Tibial artery (tissue), 4 donors: ENCODE measurements at places on chromosomes 5 and 9.

DNA sequence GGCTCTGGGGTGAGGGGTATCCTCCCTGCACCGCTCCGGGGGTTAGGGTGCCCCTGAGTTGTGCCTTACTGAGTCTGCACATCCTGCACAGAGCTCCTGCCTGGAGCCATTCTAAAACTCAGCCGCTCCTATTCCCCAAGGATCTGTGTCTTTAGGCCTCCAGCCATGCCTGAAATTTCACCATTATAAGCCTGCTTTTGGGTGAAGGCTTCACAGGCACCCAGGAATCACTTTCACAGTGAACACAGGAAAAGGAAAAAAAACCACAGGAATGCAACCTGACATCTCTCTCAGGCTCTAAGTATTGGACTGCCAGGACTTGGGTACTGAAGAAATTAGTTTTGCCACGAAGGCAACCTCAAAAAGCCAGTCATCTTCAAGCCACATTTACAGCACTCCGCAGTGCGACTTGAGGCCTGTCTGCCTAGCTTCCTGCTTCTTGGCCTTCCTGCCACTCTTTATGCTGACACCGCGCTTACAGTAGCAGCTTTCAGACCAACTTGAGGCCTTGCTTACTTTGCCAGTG lies 30.9 kb downstream of the GALNT10 start:
- no peaks in the 10 kb centered on the region for H3K27me3 ChIP-seq
- peak; percentile 42 for DNase-seq
- no peaks in the 10 kb centered on the region for H3K36me3 ChIP-seq
- no peaks in the 10 kb centered on the region for H3K4me1 ChIP-seq
- peak overlapping the region; percentile 60 for H3K27ac ChIP-seq
- H3K4me3 ChIP-seq: no peak overlapping the region

- H3K27me3 ChIP-seq: no peaks in the 10 kb centered on the region
- no peak for DNase-seq
- peaks cover 58% of the 10 kb centered on the region for H3K4me1 ChIP-seq
- H3K36me3 ChIP-seq: no peaks in the 10 kb centered on the region
Measured at GRCh38 chr9:115495836-115496235, 377.9 kb upstream of the TNC start.

- no peak overlapping the region for H3K27ac ChIP-seq
- no peak for DNase-seq
- H3K4me3 ChIP-seq: peak overlapping the region; percentile 37
Measured at GRCh38 chr9:93003552-93004407, 54.7 kb upstream of the SUSD3 start.

GRCh38 chr5:98767581-98767980 lies 5.9 kb upstream of the RGMB start:
- no peak for DNase-seq
- no peaks in the 10 kb centered on the region for H3K36me3 ChIP-seq
- H3K27me3 ChIP-seq: no peaks in the 10 kb centered on the region
- H3K4me3 ChIP-seq: no peak overlapping the region

- no peaks in the 10 kb centered on the region for H3K4me1 ChIP-seq
- DNase-seq: no peak
- no peaks in the 10 kb centered on the region for H3K27me3 ChIP-seq
- H3K36me3 ChIP-seq: no peaks in the 10 kb centered on the region
- no peak overlapping the region for H3K27ac ChIP-seq
Measured at GRCh38 chr5:173042763-173043107, 13.4 kb upstream of the CREBRF start.

- no peak overlapping the region for H3K27ac ChIP-seq
- H3K4me3 ChIP-seq: no peak overlapping the region
- no peaks in the 10 kb centered on the region for H3K36me3 ChIP-seq
- H3K4me1 ChIP-seq: no peaks in the 10 kb centered on the region
- H3K27me3 ChIP-seq: no peaks in the 10 kb centered on the region
Measured at GRCh38 chr9:105331160-105331559, 86.7 kb downstream of the SLC44A1 start.

DNA sequence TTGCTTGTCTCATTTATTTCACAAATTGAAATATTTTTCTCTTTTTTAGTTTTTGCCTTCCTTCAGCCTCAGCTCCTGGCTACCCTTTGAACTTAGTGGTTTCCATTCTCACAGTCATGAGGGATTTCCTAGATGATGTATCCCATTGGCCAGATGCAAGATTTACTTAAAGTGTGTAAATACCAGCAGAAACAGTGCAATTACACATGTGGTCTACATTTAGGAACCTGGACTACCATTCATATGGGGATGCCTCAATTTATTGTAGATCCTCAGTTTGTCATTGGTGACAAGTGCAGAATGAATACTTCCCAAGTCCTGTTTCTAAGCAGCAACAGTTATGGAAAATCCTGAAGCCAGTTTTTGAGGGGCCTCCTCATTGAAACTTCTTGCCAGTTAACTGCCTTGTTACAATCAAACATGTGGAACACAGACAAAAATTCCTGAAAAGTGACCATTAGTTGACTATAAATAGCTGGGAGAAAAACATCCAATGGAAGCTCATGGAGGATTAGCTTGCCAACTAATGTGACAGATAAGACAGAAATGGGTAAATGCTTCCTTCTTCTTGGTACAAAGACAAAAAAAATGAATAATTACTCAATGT lies 113.6 kb upstream of the FER start:
- H3K4me1 ChIP-seq: no peaks in the 10 kb centered on the region
- H3K27me3 ChIP-seq: no peaks in the 10 kb centered on the region
- DNase-seq: no peak

DNA sequence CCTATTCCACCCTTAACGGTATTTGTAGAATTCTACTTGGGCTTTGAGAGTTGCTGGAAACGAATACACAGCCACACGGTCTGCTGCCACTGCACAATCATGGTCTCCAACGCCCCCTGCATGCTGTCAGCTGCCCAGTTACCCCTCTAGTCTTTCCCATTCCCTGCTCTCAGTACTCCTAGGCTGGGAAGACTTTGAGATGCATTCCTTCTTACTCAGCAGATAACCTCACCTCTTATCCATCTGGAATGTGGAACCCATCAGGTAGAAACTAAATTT lies 92.8 kb downstream of the ANKH start:
- no peak overlapping the region for H3K4me3 ChIP-seq
- H3K36me3 ChIP-seq: no peaks in the 10 kb centered on the region
- H3K27ac ChIP-seq: no peak overlapping the region
- no peak for DNase-seq
- H3K27me3 ChIP-seq: no peaks in the 10 kb centered on the region
- H3K4me1 ChIP-seq: peaks cover 54% of the 10 kb centered on the region

DNA sequence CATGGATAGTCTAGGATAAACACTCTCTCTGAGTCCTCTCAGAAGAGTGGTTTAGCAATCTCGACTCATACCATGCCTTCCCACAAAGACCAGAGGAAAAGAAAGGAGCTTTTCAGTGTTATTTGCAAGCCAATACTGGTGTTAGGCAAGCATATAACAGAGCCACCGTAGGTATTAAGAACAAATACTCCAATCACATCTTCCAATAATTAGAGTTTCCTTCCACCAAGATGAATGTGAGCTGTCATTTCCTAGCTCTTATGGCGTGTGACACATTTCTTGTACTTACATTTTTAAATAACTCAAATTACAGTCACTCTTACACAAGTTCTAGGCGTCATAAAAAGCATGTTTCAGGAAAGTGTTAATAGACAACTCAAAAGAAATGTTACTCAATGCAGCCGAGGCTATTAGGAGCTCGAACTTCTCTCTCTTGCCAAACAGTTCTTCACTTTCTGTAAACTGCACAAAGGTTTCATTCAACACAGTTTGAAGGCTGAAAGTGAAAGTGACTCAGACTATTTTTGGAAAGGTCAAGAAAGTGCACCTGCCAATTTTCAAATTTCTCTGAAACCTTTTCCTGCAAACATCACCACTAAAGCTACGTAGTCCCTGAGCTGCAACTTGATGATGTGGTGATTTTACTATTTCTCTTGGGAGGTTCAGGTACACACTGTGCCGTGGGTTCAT lies 153.8 kb downstream of the AUH start:
- DNase-seq: no peak
- peaks cover 19% of the 10 kb centered on the region for H3K4me1 ChIP-seq
- peak overlapping the region; percentile 5 for H3K4me3 ChIP-seq
- no peaks in the 10 kb centered on the region for H3K27me3 ChIP-seq
- H3K27ac ChIP-seq: peak overlapping the region; percentile 66

DNA sequence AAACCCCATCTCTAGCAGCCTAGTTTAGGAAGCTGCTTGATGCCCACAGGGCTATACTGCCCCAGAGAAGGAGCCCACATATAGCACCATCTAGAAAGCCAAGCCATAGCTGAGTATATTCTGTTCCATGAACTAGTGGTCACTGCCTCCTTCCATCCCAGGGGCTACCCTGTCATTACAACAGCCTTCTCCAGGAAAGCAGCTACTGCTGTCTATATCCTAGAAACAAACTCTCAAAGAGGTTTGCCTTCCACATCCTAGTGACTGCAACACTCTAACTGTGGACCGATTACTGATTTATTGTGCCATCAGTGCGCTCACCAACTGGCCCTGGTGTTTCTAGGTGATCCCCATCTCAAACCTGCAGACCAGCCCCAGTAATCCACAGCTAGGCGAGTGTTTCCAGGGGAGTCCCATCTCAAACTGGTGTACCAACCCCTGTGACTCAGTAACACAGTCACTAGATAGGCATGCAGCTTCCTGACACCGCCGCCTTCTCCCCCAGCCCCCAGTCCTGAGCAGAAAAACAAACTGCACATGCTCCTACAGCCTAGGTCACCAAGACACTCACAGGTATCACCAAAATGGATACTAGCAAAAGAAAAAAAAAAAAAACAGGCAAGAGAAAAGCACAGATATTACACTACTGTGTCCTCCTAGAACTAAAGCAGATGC lies 14.8 kb downstream of the SPTLC1 start:
- no peaks in the 10 kb centered on the region for H3K27me3 ChIP-seq
- no peak overlapping the region for H3K27ac ChIP-seq
- no peak overlapping the region for H3K4me3 ChIP-seq
- DNase-seq: no peak
- H3K36me3 ChIP-seq: peaks cover 25% of the 10 kb centered on the region

- H3K4me1 ChIP-seq: no peaks in the 10 kb centered on the region
- no peak overlapping the region for H3K27ac ChIP-seq
- peak; percentile 67 for DNase-seq
- H3K27me3 ChIP-seq: no peaks in the 10 kb centered on the region
- H3K36me3 ChIP-seq: no peaks in the 10 kb centered on the region
Measured at GRCh38 chr9:87657190-87657589, 68.7 kb upstream of the CTSL start.
